Stimulated activated CD4-positive, alpha-beta T cell treated with anti-CD3 and anti-CD28 coated beads, TNF-alpha, amount 100 ng/mL, for 4 hours (primary cell): ENCODE measurements at places on chromosomes 2 and 18.

DNA sequence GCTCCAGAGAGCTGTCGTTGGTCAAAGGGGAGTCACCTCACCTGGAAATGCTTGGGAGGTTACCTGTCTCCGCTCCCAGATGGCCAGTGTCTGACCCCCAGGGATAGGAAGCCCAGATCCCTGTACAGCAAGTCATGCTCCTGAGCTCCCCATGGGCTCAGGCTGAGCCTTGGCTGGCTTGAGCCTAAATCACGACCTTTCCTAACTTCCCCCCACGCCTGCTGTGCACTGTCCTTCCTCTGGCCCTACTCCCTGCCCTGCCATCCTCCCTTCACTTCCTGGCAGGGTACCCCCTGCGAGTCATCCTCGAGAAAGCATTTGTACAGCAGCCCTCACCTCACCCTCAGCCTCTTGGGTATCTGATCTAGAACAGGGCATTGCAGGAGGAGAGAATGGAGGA lies 9.2 kb upstream of the HDAC4 start:
- no peak for DNase-seq

GRCh38 chr2:23801396-23801795 lies 125.5 kb downstream of the ATAD2B start:
- DNase-seq: no peak

GRCh38 chr2:70141212-70141901 lies 49.5 kb downstream of the C2orf42 start:
- no peak for DNase-seq

- DNase-seq: no peak
These were observed 357.2 kb downstream of the SATB2 start for GRCh38 chr2:199100326-199101110.

DNA sequence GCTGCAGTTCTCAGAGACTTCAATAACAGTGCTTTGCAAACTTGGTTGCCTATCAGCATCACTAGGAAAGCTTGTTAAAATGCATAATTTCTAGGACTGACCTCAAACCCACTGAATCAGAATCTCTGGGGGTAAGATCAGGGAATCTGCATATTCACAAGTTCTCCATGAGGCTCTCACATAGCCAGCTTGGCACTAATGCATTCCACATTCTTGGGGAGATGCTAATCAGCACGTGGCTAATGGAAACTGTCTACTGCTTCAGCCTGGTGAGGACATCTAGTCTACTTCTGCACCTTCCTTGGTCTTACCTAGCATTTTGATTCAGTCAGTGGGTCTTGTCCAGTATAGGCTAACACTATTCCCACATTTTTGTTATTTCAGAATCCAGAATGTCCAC lies 56.3 kb downstream of the RBKS start:
- DNase-seq: no peak

DNA sequence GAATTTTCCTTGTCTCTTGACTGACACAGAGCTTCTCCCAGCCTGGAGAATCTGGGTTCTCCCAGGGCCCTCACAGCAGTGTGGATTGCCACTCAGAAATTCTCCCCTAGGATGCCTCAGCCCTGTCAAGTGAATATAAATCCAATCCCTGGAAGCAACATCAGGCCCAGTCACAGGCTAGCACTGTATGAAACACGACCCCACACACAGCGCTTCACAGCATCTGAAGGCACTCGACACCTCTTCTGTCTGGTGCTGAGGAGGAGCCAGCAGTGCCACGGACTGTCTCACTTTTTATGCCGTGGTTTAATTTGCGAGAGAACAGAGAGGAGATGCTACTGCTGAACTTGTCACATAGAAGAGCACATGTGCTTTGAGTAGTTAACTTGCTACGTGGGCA lies 164.5 kb downstream of the NAPG start:
- DNase-seq: no peak

- DNase-seq: no peak
These were observed 231.6 kb upstream of the ETAA1 start for GRCh38 chr2:67165523-67165990.

DNA sequence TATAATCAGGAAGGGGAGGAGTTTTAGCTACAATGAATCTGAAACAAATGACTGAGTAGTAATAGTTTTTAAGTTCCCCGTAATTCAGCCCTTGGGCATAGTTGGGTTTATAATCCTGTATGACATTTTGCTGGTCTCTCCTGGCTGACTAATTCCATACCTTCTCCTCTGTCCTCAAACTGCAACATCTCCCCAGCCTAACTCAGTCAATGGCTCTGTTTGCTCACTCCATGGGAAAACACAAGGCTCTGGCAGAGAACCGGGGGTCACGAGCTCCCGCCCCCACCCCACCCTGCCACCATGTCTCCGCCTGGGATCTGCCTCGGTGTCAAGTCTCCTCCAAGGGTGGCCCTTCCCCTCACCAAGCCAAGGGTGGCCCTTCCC lies 168.6 kb downstream of the HDAC4 start:
- DNase-seq: no peak

DNA sequence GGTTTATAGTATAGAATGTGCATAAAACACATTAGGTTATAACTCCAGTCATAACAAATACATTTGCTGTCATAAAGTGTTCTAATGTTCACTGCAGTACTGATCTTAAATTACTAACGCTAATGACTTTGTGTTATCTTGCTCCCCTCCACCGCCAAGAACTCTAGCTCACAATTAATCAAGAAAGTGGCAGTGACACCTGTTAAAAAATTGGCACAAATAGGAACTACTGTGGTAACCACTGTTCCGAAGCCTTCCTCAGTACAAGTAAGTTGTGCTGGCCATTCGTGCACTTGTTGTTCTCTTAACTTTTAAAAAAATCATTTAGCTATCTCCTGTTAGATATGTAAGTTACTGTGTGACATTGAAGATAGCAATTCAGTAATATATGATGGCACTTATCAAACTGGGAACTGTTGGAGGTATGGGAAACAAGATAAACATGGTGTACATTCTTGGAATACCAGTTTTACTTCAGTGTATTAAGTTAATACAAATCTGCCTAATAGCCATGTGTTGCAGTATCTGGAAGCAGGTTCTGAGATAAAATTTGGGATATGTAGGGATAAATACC lies 41.2 kb downstream of the TAF4B start:
- DNase-seq: no peak

DNA sequence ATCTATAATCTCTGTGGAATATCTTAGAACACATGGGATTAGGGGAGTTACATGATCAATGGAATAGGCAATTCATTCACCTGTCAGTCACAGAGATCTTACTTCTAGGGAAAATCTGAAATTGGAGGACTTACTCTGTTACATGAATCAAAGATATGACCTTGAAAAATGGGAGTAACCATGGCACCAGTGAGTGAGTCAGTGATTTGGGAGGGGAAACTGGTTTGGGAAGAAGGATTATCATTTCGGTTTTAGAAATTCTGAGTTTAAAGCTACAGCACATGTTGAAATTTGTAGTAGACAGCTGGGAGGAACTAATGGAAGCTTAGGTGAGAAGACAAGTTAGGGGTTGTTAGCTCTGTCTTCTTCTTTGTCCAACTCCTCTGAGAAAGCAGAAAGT lies 153.7 kb downstream of the CAMKMT start:
- no peak for DNase-seq

GRCh38 chr2:237968048-237968862 lies 1.4 kb downstream of the UBE2F start:
- peak; percentile 22 for DNase-seq

GRCh38 chr2:36889795-36890194 lies 76.5 kb downstream of the STRN start:
- no peak for DNase-seq

DNA sequence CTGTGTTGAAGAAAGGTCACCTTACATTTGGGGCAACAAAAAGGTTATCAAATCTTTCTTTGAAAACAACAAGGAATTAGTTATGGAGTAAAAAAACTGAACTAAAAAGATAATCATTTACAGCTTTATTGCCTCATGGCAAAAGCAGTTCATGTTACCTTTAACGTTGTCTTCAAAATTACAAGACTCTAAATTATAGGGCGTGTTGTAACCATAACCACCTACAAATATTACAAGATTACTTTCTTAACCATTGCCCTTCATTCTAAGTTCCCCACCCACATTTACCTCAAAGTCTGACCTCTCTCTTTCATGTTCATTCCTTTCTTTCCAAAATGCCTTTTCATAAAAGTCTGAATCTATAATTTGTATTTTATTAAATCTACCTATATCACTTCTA lies 74.6 kb upstream of the LRATD1 start:
- DNase-seq: no peak

DNA sequence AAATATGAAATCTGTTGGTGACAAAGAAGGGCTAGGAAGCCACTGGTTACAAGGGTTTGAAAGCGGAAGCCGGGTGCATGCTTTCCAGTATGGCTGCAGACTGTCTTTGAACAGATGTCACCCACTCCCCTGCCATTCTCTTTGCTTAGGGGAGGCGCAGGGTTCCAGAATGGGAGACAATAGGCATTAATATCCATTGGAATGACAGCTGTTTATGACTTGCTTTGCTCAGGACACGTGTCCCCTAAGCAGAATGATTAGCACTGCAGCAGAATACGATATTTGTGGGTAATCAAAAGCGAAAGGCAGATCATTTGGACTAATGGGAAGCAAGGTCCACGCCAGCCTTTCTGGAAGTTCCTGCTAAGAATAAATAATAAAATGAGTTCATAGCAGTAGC lies 25.8 kb upstream of the NRP2 start:
- DNase-seq: no peak

DNA sequence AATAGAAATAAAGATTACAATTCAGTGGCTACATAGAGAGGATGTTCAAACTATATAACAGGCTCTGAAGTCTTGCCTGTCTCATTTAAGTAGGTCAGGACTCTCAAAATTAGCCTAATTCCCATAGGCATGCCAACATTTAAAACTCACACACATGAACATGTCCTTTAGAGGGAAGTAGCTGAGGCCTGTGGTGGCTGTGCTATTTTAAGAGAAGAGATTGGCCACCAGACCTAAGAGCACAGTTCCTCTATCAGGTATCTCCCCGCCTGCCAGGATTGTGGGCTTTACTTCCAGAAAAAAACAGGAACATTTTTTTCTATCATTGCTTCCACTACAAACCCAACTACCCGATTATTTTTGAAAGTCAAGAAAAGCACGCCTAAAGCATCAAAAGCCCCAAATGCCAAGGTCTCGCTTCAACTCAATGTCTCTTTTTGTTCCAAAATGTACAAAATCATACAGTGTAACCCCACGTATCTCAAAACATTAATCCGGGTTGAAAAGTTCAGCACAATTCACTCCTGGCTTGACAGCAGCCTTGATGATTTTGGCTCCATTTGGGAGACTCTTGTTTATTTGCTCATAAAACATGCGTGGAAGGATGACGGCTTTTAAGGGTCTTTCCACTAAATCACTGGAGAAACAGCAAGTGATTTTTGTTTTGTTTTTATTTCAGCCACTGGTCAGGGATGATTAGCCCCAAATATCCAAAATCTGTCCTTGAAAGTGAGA lies 15.3 kb downstream of the FHL2 start:
- DNase-seq: no peak
